ENCODE measurements at places on chromosomes 2 and 18. TPM values are rescaled to one million over a fixed set of nuclear protein-coding genes. Genes with fewer than 3 reads are reported as not detected.

SLC4A5 gene
- total RNA-seq: 1.3 TPM

XPO1 gene
- 74.1 TPM for total RNA-seq

ANTXR1 gene
- 49.1 TPM for total RNA-seq

SULT1C4 gene
- total RNA-seq: 3.5 TPM

ZNF2 gene
- 2.9 TPM for total RNA-seq

FHOD3 gene
- 3.8 TPM for total RNA-seq

TXNDC9 gene
- total RNA-seq: 38.2 TPM

SLC14A1 gene
- 10.9 TPM for total RNA-seq
